ENCODE measurements at places on chromosomes 5 and 9.

GRCh38 chr9:115946530-115946929 is 207.1 kb upstream of the PAPPA start:
- no peak for DNase-seq

- peak; percentile 39 for DNase-seq
Observed at GRCh38 chr5:35804201-35804653, 52.5 kb upstream of the IL7R start.

GRCh38 chr5:156354571-156354970 is 27.6 kb downstream of the SGCD start:
- no peak for DNase-seq

DNA sequence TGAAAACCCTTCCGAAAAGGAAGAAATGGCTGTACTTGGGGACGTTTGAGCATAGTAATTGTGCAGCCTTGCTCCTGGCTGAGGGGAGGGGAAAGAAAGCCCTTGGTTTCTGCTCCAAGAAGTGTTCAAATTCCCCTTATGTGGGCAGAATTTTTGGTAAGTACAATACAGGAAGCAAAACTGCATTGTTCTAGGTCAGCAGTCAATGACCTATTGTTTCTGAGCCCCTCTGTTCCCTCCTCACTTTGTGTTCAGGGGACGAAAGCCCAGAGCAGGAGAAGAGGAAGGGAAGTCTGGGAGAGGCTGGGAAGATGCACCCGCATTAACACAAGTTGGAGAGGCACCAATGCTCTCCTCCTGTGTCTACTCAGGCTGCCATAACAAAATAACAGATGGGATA is 11.9 kb downstream of the BASP1 start:
- DNase-seq, result no peak

GRCh38 chr5:2869471-2869870 is 118.0 kb upstream of the IRX2 start:
- no peak for DNase-seq

DNA sequence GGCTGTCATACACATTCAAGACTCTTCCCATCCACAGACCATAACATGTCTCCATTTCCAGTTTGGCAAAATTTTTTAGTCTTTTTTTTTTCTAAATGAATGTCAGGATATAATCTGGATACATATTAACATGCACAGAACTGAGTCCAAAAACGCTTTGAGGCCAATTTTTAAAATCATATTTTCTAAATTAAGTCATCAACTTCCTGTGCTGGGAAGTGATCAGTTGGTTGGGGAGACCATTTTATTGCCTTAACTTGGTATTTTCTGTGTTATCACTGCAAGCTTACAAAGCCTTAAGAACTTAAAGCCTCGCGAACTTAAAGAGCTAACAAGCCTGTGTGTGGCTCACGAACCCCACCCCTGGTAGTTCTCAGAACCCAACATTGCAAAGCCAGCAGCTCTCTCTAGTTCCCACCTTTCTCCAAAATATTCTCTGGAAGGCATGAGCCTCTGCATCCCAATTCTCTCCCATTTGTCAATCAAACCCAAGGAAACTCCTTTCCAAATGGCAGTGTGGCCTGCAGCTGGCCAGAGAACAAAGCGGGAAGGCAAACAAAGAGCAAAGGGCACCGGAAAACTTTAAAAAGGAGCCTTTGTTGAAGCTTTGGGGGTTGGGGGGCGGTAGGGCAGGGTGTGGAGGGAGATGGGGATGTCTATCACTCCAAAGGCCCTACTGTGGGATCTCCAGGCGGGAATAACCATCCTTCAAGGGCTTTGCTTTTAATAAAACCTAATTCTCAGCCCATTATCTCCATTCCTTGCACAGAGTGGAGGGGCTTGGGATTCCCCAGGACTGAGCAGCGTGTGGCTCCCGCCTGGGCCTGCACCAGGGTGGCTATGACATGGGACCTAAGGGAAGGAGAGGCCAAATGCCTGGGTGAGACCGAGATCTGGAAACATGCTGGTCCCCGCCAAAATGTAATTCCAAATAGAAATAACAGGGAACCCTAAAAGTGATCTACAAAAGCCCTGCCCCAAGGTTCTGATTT is 65.0 kb downstream of the ROR2 start:
- DNase-seq, result no peak

DNA sequence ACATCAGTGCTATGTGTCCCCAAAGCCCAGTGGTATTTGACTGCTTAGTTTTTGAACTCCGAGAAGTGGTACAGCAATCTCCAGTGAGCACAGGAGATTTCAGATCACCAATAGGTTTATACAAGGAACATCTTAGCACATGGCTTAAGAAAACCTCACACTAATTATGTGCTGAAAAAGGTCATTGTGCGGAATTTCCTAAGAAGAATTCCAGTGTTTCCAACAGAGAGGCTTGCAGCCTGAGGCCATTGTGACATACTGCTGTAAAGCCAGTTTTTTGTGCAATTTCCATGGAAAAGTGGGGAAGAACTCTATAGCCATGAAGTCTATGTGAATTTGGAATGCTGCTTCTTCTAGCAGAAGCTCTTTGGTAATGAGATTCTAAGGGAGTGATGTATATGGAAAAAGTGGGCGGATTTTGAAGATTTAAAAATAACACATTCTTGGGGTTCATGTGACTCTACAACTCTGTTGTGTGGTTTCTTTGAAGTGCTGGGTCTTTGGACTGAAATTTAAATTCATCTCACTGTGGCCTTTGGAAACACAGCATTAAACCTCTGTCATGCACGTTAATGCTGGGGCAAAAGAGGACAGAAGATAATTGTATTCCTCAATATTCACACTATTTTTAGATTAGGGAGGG is 110.5 kb upstream of the CD180 start:
- DNase-seq, result no peak

- DNase-seq, result no peak
Observed at GRCh38 chr5:59158165-59158564, 575.3 kb downstream of the RAB3C start.

DNA sequence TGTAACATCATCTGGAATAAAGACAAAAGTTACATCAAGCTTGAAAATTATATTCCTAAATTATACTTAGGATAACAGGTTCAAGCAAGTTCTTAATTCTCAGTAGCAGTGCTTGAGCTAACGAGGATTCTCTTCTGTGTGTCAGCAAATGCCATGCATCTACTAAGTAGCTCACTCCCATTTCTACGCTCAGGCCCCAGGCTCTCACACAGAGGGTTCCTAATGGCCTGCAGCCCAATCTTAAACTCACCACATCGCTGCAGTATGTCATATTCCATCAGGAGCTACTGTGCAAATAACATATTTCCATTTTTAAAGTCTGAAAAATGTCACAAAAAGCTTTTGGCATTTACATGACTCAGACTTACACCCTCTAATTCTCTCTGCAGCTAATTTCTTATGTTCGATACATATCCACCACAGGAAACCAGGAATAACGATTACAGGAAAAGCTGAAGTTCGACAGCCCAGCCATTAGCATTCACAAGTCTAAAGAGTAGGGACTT is 474.8 kb downstream of the EFNA5 start:
- DNase-seq, result no peak

DNA sequence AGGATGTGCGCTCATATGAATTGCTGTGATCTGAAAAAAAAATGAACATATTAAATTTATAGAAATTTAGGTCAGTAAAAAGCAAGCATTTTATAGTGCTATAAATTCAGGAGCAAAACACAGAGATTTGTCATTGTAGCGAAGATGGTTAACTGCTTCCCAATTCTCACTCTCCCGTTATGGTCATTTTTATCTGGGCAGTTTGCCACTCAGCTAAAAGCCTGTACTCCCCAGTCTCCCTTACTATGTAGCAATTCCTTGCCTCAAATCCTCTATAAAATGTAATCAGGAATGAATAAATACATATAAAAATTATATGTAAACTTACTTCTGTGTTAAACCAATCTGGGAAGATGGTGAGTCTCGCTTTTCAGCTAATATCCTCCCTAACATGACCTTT is 471.5 kb downstream of the HINT1 start:
- no peak for DNase-seq

- DNase-seq, result no peak
Observed at GRCh38 chr9:34508463-34508862, 14.3 kb downstream of the ENHO start.

DNA sequence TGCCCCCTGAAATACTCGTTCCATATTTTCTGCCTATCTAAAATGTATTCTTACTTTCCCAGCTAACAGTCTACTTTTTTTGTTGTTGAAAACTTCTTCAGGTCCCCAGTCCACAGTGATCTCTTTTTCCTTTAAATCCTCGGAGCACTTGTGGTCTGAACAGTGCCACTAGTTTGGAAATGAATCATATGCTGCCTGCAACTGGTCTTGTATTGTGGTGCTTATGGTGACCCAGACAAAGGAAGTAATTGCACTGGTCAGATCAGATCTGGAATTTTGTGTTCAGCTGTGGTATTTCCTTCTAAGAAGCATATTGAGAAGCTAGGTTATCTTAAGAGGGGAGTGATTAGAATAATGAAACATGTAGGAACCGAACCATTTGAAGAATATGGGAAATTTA is 2.9 kb downstream of the UNC13B start:
- no peak for DNase-seq

DNA sequence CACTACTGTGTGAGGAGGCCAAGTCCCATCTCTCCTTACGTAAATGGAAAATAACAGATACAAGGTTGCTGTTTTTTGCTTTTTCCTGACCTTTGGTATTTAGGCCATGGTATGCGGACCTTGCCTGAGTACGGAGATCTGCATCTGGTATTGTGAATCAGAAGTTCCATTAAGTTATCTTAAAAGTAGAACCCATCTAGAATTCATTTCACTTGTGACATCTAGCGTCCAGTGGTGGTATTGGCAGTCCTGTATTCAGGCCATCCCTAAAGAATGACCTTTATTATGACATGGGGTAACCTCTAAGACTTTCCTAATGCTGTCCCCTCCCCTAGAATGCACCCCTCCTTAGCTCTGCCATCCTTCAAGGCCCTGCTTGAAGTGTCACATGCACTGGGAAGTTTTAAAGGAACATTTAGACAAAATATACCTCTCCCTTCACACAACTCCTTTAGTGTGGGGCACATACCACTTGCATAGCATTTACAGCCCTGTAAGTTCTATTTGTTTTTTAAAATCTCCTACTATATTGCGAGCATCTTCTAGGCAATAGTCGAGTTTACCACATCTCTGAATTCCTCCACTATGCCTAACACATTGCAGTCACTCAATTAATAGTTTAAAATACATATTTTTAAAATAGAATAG is 1.9 kb upstream of the SPDL1 start:
- no peak for DNase-seq

DNA sequence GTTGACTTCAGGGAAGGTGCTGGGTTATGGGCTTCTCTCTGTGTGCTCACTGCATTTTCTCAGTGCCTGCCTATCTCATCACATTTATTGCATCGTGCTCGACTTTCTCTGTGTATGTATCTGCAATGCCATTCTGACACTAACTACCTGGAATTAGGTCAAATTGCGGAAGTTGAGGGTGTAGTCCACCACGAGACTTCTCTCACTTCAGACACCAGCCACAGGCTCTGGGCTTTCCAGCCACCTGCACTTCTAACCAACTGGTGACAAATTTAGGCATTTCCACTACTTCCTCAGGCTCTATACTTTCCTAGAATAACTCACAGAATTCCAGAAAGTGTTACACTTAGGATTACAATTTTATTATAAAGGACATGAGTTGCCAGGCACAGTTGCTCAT is 188.6 kb upstream of the ZNF608 start:
- DNase-seq, result no peak

DNA sequence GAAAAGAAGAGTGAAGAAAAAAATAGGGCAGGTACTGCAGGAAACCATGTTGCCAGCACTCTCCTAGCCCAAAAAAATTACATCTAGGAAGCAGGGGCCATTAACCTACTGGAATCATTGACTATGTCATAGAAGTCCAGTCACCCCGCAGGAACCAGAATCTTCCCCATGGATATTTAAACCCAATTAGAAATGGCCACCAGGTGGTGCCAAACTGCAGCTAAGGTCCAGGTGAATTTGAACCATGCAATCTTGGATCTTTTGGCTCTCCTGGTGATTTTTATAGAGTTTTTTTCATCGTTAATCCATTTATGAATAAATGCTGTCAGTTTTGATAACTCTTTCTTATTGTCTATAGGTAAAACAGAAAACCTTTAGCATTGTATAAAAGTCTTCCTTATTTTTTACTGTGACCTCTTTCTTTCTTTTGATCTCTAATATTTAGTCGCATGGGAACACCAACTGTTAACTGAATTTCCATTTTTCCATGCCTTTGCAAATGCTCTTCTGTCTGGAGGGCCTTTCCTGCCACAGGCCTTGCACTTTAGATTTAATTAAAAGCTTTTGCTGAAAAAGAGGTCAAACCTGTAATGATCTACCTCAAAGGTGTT is 147.5 kb upstream of the FGF10 start:
- peak; percentile 7 for DNase-seq

GRCh38 chr5:151234476-151235238 is 10.8 kb upstream of the CCDC69 start:
- DNase-seq, result no peak

- DNase-seq, result no peak
Observed at GRCh38 chr9:122900791-122901190, 4.4 kb downstream of the RC3H2 start.

All from NCI-H1092 (cell line).